ENCODE measurements at places on chromosomes 1 and 21. TPM values are rescaled to one million over a fixed set of nuclear protein-coding genes. Genes with fewer than 3 reads are reported as not detected.

PRKAB2 gene
- total RNA-seq: 8.0 TPM

SLAMF1 gene
- 118 TPM for total RNA-seq

EVA1C gene
- total RNA-seq: 7.6 TPM

GRCh38 chr1:240947438-240948224 lies 335.7 kb upstream of the GREM2 start:
- DNase-seq: no peak

GRCh38 chr1:116338400-116338799 lies 34.6 kb upstream of the ATP1A1 start:
- DNase-seq: no peak

DNA sequence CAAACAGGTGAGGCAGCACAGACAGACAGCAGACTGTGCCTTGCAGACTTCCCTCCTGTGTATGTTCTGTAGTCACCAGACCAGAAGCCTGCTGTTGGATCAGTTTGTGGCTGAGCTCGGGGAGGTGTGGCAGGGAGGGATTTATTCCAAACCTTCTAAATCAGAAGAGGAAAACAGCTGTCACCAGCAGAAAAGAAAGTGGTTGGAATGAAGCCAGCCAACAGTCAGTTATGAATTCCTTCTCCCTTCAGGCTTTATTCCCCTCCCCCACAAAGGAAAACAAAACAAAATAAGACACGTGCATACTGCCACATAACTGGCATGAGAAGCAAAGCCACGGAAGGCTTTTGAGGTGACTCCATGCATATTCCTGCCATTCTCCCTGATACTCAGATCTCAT lies 19.0 kb upstream of the PIGV start:
- DNase-seq: no peak

GRCh38 chr1:152996633-152997400 lies 4.7 kb upstream of the SPRR3 start:
- DNase-seq: no peak

DNA sequence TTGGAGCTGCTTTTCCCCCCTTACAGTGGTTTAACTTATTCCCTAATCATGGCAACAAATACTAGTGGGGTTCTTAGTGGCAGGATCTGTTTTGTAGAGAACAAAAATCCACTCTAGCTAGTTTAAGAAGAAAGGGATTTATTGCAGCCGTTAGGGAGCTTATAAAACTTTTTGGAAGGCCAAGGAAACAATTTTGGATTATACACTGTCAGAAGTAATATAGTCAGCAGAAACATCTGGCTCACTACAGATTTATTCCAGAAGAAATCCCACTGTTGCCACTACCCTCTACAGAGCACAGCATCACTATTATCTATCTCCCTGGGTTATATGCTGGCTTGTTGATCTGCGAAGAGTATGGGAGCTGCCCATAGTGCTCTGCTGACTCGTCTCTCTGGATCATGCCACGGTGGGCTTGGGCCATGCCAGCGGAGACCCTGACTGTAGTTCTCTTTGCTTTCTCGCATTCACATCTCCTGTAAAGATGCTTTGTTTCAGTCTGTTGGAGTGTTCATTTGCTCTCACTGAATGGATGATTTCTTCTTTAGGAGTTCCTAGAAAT lies 107.5 kb downstream of the ODF2L start:
- DNase-seq: no peak

GRCh38 chr21:33069243-33069642 lies 698 bp upstream of the OLIG1 start:
- DNase-seq: no peak

GRCh38 chr1:175145899-175146528 lies 46.6 kb downstream of the KIAA0040 start:
- no peak for DNase-seq

GRCh38 chr1:228343191-228343661 lies 63.4 kb downstream of the TRIM11 start:
- no peak for DNase-seq

- no peak for DNase-seq
These were observed 349.1 kb upstream of the FMN2 start for GRCh38 chr1:239742416-239743109.
